ENCODE measurements at places on chromosomes 7 and 10.

- no peak for DNase-seq
Measured at GRCh38 chr7:158325530-158326381, 261.9 kb downstream of the PTPRN2 start.

- peak; percentile 55 for DNase-seq
Measured at GRCh38 chr10:79067241-79068202, 1.2 kb upstream of the ZMIZ1 start.

- no peak for DNase-seq
Measured at GRCh38 chr7:135670179-135670578, 7.9 kb downstream of the STMP1 start.

DNA sequence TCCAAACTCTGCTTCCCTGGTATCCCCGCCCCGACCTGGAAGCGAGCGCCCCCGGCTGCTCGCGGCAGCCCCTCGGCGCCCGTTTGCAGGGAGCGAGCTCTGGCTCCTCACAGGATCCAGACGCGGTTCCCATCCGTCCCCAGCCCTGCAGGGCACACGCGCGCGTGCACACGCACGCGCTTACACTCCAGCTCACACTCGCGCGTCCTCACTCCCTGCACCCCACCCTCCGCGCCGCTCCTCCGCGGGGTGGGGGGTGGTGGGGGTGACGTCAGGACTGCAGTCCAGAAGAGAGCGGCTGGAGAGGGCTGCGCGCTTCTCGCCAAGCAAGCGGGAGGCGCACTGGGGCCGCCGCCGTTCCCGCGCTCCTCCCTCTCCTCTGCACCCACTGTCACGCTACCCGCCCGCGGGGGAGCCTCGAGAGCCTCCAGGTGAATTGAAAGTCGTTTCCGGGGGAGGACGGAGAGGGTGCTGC is 255.6 kb downstream of the OTUD1 start:
- no peak for DNase-seq

DNA sequence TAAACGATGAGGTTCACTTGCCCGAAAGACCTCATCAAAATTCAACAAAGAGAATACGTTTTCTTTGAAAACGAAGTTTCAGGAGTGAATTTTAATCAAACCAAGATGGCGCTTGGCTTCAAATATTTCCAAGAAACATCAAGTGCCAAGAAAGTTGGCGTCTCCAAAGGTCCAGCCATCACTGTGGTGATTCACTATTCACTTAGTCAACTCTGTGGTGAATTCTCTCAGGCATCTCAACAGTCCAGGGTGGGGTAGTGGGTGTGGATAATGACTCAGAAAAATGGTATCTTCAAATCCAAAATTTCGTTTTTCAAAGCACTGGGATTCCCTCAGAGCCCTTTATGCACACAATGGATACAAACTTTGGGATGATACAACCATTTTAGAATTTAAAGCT is 133.1 kb downstream of the SVIL start:
- DNase-seq = peak; percentile 79

GRCh38 chr7:26308551-26308950 is 16.9 kb downstream of the SNX10 start:
- DNase-seq = no peak

DNA sequence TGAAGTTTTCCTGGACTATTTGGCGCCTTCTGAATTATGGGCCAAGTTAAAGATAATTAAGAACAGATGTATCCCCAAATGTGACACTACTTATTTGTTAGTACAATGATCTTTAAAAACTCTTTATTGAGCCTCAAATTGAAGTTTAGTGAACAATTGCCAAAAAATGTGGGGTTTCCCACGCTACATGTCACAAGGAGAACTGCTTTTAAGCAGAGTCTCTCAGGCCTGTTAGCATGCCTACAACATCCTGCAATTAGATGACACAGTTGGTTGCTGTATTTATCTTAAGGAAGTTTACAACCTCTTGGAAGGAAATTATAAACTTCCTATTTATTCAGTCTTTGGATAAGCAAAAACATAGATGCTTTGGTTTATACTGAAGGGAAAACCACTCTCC is 733.0 kb downstream of the TNS3 start:
- DNase-seq = peak; percentile 78

DNA sequence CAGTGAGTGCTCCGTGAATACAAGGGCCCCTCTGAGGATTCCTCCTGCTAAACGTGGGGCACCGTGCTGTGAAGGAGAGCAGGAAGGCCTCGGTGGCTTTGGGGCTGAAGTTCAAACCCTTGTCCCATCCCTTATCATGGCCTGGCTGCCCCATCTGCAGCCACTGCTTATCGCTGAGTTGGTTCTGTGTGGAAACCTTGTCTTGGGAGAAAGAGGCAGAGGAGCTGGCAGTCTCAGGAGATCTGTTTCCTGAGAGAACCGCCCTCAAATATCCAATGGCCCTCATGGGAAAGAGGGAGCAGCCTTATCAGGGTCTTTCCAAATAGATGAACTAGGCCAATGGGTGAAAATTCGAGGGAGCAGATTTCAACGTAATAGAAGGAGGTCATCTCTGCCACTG is 52.0 kb upstream of the NRF1 start:
- DNase-seq = no peak

DNA sequence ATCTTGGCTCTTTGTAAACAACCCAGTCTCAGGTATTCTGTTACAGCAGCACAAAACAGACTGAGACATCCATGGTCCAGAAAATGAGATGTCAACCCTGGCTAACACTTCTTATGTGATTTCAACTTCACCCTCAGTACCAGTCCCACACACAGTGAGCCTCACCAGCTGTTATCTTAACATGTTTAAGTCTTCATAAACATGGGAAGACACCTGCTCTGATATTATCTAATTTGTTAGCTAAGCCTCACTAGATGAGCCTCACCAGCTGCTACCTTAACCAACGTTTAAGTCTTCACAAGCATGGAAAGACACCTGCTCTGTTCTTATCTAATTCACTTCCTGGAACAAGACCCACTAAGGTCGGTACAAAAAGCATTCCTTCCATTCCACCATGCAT is 130.8 kb downstream of the CALN1 start:
- DNase-seq = no peak

DNA sequence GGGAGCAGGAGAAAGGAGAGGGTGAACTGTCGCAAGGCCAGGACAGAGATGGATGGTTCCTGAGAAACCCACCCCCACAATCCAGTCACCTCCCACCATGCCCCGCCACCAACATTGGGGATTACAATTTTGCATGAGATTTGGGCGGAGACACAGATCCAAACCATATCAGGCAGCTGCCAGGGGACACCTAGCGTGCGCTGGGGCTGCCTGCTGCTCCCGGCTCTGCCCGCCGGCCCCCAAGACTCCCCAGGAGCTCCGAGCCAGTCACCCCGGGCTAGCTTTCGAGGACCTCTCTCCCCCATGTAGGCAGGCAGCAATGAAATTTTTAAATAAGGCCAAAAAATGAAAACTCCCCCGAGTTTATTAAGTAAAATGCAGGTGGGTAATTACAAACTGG is 111.7 kb downstream of the UNCX start:
- no peak for DNase-seq

DNA sequence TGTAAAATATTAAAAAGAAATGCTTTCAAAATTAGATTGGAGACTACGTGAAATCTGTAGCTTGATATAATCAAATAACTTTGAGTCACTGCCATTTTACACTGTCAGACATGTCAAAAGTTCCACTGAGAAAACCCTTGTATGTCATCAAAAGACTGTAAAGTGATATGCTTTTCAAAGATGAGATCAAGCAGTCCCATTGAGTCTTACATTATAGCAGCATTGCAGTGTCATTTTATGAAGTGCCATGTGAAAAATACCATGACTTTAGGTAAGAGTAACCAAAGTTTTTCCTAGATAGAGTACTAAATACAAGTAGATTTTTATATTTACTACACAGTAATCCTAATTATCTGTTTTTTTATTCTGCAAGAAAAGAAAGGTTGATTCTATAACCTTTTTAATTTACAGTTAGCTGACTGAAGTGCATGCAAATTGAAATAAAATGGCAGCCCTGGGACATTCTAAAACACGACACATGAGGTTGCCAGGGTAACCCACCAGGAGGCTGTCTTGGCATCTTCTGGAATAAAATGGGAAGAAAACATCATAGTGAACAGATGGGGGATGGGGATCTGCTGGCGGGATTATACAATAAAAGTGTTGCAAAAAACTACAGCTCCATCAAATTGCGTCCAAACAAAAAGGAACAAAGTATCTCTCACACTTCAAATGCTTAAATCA is 91.3 kb upstream of the TMEM106B start:
- no peak for DNase-seq

- no peak for DNase-seq
Measured at GRCh38 chr7:73717025-73717807, 2.3 kb downstream of the STX1A start.

- DNase-seq = no peak
Measured at GRCh38 chr7:27905951-27906350, 166.0 kb downstream of the TAX1BP1 start.

- peak; percentile 98 for DNase-seq
Measured at GRCh38 chr10:17025444-17026295, 103.9 kb downstream of the CUBN start.

- DNase-seq = no peak
Measured at GRCh38 chr10:113345826-113346624, 206.8 kb upstream of the HABP2 start.

- no peak for DNase-seq
Measured at GRCh38 chr7:77327932-77328628, 88.1 kb downstream of the GSAP start.

- DNase-seq = no peak
Measured at GRCh38 chr7:127870231-127870907, 160.9 kb downstream of the LRRC4 start.

GRCh38 chr7:84735011-84735410 is 451.8 kb downstream of the SEMA3D start:
- no peak for DNase-seq

DNA sequence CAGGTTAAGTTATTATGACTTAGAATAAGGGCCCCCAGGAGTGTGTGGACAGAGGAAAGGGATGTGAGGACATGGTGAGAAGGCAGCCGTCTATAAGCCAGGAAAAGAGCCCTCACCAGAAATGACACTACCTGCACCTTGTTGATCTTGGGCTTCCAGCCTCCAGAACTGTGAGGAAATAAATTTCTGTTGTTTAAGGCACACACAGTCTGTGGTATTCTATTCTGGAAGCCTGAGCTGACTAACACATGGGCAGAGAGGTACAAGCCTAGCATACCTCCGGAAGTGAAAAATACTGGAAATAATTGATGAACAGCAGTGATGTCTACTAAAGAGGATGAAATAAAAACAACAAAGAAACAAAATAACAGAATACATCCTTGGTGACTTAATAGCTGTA is 46.1 kb upstream of the GRB10 start:
- no peak for DNase-seq

GRCh38 chr7:105975770-105976417 is 12.8 kb downstream of the CDHR3 start:
- no peak for DNase-seq

DNA sequence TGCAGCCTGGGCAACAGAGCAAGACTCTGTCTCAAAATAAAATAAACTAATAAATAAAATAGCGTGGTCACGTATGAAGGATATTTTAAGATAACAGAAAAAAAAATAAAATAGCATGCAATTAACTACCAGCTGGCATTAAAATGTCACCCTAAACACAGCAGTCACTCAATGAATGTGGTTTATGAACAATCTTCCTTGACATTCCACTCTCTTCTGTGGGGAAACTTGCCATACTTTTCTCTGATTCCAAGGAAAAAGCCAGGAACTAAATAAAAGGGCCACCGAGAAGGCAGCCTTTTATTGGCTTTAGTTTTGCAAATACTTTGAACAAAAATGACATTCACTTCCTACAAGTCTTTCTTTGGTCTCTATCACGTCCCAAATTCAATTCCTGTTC is 266.6 kb downstream of the PARD3 start:
- no peak for DNase-seq

DNA sequence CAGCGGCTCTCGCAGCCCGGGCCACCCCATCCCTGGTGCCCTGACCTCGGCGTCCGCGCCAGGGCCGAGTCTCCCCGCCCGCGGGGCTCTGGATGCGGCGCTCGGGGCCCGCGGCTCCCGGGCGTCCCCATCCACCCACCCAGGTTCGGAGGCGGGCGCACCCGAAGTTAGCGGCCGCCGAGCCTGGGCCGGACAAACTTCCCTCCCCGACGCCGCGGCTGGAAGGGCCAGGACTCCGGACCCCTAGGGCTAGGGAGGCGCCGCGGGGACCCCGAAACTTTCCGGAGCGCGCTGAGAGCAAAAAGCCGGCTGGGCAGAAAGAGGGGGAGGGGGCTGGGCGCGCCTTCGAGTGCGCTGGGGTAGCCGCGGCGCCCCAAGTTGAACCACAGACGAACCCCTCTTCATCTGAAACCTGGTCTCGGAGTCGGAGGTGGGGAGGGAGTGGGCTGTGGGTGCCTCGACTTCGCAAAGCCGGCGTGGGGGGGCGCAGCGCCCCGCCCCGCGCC is 3.7 kb upstream of the ELFN1 start:
- DNase-seq = no peak

GRCh38 chr7:139054101-139054500 is 18.3 kb upstream of the ZC3HAV1L start:
- no peak for DNase-seq

- no peak for DNase-seq
Measured at GRCh38 chr7:93196336-93196735, 29.9 kb downstream of the HEPACAM2 start.

- DNase-seq = peak; percentile 87
Measured at GRCh38 chr10:123804716-123805115, 86.9 kb downstream of the CPXM2 start.

DNA sequence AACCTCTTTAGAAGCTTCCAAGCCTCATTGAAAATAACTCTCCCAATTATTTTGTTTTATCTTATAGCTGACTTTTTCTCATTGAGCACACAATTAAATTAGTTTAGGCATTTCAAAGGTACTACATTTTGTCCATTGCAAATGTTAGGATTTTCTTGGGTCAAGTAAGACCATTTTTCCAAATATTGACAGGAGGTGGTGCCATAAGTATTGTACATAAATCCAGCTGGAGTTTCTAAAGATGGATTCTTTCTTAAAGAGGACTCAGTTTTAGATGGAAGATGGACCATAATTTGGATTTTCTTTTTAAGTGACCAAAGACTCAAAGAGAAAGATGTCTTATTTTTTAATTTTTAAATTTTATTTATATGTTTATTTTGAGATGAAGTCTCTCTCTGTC is 12.3 kb upstream of the OPN4 start:
- DNase-seq = no peak

- no peak for DNase-seq
Measured at GRCh38 chr10:670990-671389, 18.5 kb downstream of the DIP2C start.

DNA sequence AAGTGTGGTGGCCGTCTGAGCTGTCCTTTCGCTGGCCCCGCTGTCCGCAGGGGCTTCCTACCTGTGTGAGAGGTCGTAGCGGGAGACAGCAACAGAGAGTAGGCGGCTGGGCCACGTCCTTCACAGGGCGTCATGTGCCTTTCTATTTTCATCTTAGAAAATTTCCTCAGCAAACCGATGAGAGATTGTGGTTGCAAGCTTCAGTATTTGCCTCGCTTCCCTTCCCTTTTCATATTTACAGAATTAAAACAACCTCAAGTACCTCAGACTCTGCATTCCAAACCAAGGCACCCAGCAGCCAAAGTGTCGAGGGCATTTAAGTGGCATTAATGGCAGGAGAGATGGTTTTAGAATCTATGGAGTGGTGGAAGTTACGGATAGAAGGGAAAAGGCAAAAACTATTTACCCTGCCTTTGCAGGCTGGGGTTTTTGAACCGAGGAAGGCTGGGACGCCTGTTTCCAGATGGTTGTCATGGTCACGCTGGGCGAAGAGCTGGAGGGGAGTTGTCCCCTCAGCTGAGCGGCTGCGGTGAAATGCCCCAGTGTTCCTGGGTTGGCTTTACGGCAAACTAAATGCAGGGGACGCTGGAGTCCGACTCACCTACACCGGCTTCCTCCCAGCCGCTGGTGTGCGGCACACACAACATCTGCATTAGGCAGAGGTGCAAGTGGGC is 41.9 kb downstream of the WIPI2 start:
- no peak for DNase-seq

- no peak for DNase-seq
Measured at GRCh38 chr10:13661256-13661655, 74.5 kb downstream of the PRPF18 start.

All from AG09309 (cell line).